A549 (cell line): ENCODE measurements at places on chromosomes 7 and 10. TPM values are rescaled to one million over a fixed set of nuclear protein-coding genes. Genes with fewer than 3 reads are reported as not detected.
A peak's percentile ranks its signal among the peaks of the same experiment; 100 is the strongest.

DNA sequence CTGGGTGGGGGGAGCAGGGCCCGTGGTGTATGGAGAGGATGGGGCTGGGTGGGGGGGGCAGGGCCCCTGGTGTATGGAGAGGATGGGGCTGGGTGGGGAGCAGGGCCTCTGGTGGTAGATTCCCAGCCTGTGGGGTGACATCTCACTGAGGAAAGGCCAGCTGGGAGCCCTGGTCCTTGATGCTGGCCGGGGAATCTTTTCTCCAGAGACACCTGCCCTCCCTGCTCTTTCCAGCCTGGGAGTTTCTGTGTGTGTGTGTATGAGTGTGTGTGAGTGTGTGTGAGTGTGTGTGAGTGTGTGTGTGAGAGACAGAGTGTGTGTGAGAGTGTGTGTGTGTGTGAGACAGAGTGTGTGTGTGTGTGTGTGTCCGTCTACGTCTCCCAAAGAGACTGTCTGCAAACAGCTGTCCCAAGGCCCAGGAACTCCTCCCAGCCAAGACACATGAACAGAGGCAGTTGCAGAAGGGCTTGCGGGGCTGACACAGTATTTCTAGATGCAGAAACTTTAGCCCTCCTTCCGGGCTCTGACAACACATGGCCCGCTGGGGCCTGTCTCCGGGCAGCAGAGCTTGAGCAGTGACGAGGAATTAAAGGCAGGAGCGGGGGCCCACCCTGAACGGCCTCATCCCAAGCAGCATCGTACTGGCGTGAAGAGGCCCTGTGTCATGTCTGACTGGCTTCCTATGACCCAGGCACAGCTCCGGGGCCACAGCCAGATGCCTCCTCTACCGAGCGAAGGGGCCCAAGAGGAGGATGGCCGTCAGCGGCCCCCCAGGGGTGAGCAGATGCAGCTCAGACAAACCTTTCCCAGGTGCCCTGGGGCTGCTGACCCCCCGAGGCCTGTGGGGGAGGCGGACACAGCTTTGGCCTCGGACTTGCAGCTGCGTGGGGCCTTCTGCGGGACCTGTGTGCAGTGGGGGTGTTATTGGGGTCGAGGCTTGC lies 24.3 kb downstream of the FAM20C start:
- DNase-seq: no peak

DNA sequence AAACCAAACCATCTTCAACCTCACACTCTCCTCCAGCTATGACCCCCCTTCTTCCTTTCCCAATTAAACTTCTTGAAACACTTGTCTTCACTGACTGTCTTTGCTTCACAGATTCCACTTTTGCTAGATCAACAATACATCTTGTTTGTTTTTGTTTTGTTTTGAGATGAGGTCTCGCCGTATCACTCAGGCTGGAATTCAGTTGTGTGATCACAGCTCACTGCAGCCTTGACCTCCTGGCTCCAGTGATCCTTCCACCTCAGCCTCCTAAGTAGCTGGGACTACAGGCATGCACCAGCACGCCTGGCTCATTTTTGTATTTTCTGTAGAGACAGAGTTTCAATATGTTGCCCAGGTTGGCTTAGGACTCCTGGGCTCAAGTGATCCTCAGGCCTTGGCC lies 59.7 kb downstream of the HIP1 start:
- DNase-seq: peak; percentile 29

- no peak for DNase-seq
These were observed 132.2 kb downstream of the OR13A1 start for GRCh38 chr10:45183174-45183573.

- DNase-seq: no peak
These were observed 506.7 kb downstream of the DNAJB6 start for GRCh38 chr7:157843336-157844140.

GRCh38 chr10:123926401-123927264 lies 35.0 kb upstream of the CPXM2 start:
- peak; percentile 9 for DNase-seq

DNA sequence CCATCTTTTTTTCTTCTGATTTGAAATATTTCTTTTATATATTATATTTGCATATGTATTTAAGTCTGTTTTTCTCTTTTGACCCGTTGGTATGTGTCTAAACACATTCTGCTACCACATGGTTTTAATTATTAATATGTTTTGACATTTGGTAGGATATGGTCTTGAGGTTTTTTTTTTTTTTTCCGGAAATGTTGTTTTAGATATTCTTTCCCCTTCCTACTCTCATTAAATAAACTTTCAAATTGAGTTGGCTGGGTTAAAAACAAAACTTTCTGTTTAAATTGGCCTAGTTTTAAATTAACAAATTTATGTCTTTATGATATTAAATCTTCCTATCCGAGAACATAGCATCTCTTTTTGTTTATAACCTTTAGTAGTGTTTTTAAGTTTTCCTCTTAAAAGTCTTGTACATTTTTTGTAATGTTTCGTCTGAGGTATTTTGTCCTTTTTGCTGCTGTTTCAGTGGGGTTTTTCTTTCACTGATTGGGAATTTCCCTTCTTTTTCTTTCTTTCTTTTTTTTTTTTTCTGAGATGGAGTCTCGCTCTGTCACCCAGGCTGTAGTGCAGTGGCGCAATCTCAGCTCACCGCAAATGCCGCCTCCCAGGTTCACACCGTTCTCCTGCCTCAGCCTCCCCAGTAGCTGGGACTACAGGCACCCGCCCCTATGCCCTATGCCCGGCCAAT lies 25.4 kb downstream of the STAM start:
- DNase-seq: no peak

DNA sequence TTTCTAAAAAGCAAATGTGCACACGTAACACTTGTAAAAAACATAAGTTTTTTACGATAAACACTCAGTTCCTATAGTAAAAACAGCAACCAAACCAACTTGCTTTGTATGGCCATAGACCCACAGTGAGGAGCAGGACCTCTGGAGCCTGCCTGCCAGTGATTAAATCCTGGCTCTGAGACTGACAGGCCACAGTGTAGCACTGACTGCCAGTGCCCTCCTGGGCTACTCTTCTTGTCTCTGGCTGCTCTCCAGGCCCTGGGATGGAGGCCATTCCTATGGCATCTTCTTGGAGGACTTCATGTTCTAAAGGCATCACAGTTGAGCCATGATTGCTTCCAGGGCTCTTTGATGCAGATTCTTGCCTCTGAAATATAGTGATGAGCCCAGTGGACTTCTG lies 22.7 kb upstream of the TMEM254 start:
- no peak for DNase-seq

GRCh38 chr10:105967256-105967655 lies 1197.2 kb downstream of the SORCS1 start:
- DNase-seq: no peak

- no peak for DNase-seq
These were observed 305.0 kb downstream of the PTEN start for GRCh38 chr10:88168171-88169036.

- DNase-seq: no peak
These were observed 58.8 kb downstream of the ZNF518A start for GRCh38 chr10:96188916-96189315.

- DNase-seq: no peak
These were observed 46.3 kb downstream of the VPS41 start for GRCh38 chr7:38862666-38863065.

GRCh38 chr7:136997735-136998134 lies 129.3 kb downstream of the CHRM2 start:
- no peak for DNase-seq

GRCh38 chr7:39145935-39146334 lies 168.2 kb downstream of the POU6F2 start:
- DNase-seq: no peak

- no peak for DNase-seq
These were observed 5.8 kb downstream of the NEBL start for GRCh38 chr10:20891338-20891714.

GRCh38 chr10:6958711-6959110 lies 378.6 kb upstream of the PRKCQ start:
- DNase-seq: no peak

- no peak for DNase-seq
These were observed 162.2 kb upstream of the TNS3 start for GRCh38 chr7:47743965-47744591.

DNA sequence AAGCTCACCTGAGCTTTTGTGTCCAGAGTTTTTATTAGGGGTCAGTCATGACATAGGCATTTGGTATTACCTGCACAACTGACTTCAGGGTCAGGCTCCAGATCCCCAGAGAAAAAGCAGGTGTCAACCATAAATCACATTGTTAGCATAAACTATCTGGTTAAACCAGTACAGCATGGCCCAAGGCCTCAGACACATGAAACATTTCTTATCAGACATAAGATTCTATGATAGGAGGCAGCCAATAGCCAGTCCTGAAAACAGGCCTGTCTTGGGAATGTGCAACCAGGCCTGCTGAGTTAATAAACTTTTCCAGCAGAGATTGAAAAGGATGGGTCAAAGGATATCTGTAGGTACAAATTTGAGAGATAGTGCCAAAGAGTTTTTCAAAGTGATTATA lies 116.1 kb downstream of the TPST1 start:
- no peak for DNase-seq

DNA sequence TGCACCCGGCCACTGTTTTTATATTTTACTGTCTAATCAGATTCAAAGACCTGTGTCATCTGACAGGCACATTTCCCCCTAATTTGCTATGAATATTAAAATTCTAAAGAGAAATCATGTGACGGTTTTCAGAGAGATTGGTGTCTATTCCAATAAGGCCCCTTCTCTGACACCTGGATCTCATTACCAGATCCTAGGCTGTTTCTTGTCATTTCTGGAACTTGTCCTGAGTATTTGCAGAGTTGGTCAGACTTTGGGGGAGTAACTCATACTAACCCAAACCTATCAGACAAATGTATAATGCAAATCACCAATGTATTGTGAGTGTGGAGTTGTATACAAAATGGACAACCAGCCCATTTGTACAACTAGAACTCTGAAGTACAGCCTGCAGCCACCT lies 29.5 kb downstream of the MYO1G start:
- no peak for DNase-seq

- no peak for DNase-seq
These were observed 30.7 kb downstream of the PRF1 start for GRCh38 chr10:70571636-70572439.

DNA sequence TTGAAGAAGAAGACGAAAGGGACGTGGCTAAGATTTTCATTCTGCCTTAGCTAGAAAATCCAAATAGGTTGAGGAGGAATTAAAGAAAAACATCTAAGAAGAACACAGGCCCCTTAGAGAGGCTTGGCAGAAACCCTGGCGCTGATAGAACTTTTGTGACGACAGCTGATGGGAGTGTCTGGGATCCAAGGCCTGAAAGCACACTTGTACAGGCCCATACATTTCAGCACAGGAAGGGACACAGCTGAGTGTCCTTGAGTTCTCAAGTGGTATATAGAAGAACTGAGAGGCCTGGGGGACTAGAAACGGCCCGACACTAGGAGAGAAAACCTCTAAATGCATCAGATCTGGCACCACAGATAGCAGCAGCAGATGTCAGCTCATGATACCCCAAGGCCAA lies 39.5 kb downstream of the PRPS1L1 start:
- no peak for DNase-seq

GRCh38 chr7:106329971-106330733 lies 45.4 kb upstream of the NAMPT start:
- DNase-seq: no peak

DNA sequence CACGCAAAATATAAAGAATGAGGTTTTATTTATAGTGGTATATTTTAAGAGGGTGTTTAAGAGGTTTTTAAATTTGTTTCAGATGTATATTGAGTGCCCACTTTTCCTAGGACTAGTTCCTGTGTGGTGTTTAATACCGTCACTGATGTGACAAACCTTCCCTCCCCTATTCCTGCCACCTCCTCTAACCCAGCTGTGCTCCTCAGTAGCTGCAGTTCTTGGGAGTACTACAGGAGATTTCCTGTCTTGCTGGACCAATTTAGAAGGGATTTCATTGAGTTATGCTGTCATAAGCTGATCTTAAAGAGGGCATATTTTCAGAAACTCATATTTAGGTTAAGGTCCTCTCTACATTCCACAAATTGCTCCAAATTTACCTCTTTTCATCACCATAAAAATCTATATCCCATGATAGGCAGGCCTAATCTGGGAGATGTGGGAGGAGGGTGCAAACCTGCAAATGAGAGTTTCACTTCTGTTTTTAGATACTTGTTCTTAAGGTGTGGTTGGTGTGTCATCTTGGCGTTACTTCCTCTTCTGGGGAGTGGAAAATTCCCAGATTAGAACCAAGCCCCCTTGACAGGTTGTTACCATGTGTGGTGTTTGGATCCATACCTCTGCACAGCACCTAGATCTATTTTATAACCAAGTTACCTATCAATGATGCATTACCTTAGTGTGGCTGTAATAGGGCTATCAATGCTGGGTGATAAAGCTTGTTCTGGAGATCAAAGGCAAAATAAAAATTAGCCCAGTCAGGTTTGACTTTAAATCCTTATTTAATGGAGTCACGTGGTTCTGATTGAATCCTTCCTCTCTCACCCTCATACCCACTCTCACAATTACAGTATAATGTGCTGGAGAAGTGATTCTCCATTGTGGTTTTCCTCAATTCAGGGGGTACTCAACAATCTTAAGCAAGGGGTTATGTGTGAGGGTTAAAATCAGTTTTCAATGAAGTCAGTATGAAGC lies 141.1 kb downstream of the CDK14 start:
- no peak for DNase-seq

DNA sequence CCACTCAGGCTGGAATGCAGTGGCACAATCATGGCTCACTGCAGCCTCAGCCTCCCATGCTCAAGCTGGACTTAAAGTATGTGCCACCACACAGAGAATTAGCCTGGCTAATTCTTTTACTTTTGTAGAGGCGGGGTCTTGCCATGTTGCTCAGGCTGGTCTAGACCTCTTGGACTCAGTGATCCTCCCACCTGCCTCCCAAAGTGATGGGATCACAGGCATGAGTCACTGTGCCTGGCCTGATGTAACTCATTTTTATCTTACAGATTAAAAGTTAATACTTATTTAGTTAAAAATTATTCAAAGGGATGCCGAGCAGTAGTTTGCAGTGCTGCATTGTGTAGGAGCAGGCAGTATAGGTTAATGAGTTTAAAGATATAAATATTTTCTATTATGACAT lies 12.6 kb upstream of the PLXDC2 start:
- no peak for DNase-seq

- DNase-seq: no peak
These were observed 2.2 kb downstream of the DLX6 start for GRCh38 chr7:97007583-97007861.

GRCh38 chr10:77531441-77532001 lies 106.1 kb downstream of the KCNMA1 start:
- DNase-seq: peak; percentile 82

- DNase-seq: no peak
These were observed 71.5 kb downstream of the XPNPEP1 start for GRCh38 chr10:109851616-109852474.

- DNase-seq: no peak
These were observed 46.4 kb downstream of the CASD1 start for GRCh38 chr7:94556028-94556427.

Gene TFPI2
- polyA plus RNA-seq: 156 to 182 TPM (median 163 TPM) in 3 replicates

Gene BEND7
- 7.9 to 10.4 TPM (median 9.8 TPM) in 3 replicates for polyA plus RNA-seq

Gene SNX8
- 21.2 to 25.8 TPM (median 25.7 TPM) in 3 replicates for polyA plus RNA-seq

Gene PDK4
- 5.5 to 8.6 TPM (median 6.5 TPM) in 3 replicates for polyA plus RNA-seq

Gene LRRC27
- 6.5 to 8.3 TPM (median 6.9 TPM) in 3 replicates for polyA plus RNA-seq

Gene SPOCK2
- polyA plus RNA-seq: 0.55 to 0.73 TPM (median 0.67 TPM) in 3 replicates

Gene MARCHF5
- 21.6 to 27.8 TPM (median 24.7 TPM) in 3 replicates for polyA plus RNA-seq

Gene ODAD2
- polyA plus RNA-seq: 0.08 TPM in 1 of 3 replicates, not detected in the others
